ENCODE measurements at places on chromosomes 2 and 18.

- DNase-seq, result no peak
Measured at GRCh38 chr2:42293019-42293418, 68.0 kb downstream of the COX7A2L start.

DNA sequence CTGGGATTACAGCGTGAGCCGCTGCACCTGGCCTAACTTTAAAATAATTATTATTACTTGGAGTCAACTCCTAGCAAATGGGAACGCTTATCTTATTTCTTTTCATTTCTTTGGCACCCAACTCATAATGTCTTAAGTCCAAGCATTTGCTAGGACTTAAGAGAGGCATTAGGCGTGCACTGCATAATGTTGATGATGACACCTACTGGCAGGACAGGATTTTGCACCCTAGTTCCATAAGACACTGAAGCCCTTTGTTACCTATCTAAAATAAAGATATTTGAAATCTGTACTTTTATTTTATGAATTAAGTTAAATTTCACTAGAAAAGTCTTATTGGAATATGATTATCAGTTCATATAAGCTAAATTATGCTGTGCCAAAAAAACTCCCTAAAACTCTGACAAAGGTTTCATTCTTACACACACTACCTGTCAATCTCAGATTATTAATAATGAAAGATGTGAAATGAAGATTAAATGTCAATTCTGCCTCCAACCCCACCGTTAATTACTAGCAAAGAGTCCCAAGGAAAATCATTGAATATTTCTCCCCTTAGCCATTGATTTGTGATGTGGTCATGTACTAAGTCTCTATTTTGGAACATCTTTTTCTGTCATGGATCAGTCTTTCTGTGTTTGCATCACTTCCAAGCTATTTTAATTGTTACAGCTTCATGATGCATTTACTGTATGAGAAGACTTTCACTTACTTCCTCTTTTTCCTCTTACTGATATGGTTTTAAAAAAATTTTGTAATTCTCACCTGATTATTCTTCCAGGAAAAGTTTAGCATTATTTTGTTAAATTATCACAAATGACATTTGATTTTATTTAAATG lies 12.7 kb upstream of the CDH2 start:
- DNase-seq, result no peak

GRCh38 chr2:239047420-239047819 lies 199.5 kb downstream of the TWIST2 start:
- DNase-seq, result no peak

GRCh38 chr2:40016151-40016885 lies 237.3 kb upstream of the THUMPD2 start:
- no peak for DNase-seq

DNA sequence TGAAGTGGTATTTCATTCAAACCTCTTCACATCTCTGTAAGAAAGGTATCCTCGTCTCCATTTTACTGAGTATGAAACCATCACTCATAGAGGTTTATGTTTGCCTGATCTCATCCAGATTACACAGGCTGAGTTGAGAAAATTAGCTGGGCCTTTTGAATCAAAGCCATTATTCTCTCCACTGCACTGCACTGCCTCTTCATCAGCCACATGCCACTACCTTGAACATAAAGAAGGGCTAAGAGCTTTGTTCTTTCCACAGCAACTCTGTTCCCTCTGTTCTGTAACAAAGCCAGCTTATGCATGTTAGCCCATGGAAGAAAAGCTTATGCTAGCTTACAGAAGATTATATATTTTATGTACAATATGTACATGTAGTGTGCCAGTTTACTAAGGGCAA lies 362.6 kb upstream of the DLGAP1 start:
- no peak for DNase-seq

DNA sequence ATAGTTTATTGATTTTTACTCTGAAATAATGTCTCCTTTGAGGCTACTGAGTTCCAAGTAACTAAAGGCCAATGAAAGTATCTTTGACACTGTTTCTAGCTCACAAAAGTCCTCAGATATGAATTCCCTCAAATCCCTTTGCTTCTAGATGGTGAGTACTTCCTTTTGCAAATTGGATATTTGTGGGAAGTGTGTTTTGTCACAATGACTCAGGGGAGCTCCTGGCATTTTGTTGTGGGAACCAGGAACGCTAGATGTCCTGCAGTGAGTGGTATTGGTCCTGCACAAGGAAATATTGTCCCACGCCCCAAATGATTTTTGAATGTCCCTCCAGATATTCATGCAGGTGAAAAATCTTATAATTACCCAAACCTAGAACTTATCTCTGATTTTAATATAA lies 24.3 kb downstream of the TACR1 start:
- DNase-seq, result no peak

DNA sequence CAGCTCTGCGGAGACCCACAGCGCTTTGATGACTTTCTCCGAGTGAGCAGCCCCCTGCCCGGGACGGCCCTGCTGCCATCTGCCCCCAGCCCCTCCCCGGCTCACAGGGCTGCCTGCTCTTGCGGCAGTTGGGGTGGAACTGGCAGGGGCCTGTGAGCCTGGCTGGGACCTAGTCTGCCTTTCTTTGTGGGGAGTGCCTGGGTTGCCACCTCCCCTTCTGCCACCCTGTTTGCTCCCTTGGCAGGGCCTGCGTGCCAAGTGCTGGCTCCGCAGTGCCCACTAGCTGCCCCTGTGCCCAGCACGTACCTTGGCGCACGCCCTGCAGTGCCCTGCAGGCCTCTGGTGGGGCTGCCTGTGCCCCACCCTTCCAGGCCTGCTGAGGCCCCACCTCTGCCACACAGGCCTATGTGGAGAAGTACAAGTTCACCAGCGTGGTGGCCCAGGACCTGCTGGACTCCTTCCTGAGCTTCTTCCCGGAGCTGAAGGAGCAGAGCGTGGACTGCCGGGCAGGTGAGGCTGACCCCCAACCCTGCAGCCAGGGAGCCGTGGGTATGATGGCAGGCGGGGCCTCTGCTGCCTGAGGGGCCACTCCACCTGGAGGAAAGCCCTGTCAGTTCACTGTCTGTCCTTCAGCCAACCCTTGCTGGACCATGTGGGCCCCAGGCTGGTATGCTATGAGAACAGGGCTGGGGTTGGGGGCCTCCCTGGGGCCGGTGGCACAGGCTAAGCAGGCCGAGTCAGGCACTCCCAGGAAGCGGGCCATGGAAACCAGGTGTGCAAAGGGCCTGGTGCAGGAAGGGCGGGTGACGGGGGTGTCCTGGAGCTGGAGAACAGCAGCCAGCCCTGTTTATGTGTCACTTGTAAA lies 7.0 kb downstream of the RNPEPL1 start:
- DNase-seq, result no peak

GRCh38 chr2:234467289-234467688 lies 29.6 kb downstream of the ARL4C start:
- DNase-seq, result no peak

DNA sequence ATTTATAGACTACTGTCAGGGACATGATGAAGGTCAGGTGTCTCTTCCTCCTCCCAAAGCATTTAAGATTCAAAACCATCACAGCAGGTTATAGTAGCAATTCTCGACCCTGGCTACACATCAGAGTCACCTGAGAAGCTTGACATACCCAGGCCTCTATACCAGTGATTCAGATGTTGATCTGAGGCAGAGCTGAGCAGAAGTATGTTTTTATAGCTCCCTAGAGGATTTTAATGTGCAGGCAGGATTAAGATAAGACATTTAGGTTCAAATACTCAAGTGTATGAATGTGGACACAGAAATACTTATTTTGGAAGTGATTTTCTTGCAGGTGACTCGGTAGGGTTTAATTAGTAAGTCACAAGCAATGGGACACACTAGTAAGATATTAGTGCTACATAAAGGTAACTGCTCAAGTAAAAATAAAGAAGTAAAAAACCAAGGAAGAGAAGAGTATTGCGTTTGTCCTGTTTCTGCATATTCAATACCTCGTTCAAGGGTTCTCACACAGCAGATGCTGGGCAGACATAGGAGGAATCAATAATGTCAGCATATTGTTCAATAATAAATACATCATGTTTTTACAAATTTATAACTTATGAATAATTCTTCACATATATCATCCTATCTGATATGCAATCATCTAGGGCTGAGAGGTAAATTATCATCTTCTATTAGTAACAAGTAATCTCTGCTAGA lies 7.0 kb downstream of the GCFC2 start:
- no peak for DNase-seq

DNA sequence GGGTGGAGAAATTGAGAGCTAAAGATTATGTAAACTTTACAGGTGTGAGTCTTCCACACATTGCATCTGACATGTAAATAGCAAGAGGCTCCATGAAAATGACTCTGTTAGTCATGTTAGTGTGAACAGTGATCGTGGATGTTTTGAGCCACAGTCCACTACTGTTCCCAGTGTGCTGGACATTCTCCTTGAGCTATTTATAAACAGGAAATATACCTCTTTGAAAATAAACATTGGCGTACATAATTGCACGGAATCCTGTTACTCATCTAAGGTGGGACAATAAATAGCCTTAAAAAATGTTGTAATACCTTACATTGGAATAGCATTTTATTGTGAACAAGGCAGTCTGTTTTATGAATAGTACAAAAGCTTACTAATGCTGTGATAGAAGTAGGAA lies 37.0 kb downstream of the LIMS1 start:
- DNase-seq, result no peak

DNA sequence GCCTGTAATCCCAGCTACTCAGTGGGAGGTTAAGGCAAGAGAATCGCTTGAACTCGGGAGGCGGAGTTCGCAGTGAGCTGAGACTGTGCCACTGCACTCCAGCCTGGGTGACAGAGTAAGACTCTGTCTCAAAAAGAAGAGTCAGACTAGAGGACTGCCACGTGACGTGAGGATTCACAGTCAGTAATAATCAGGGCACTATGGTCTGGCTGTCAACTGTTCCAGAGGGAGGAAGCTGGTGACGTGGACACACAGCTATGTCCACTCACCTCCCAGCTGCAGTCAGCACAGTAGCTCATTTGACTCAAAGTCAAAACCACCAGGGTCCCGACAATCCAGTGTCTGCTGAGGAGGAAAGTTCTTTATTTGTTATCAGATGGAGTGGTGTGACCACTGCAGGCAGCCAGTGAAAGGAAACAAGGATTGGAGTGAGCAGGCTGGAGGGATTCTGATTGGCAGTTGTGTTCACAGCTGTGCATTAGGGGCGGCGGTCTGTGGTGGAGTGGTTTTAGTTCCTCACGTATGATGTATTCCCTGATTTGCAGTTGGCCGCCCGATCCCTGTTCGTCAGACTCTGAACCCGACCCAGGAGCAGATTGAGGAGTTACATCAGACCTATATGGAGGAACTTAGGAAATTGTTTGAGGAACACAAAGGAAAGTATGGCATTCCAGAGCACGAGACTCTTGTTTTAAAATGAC lies 37.9 kb downstream of the MOGAT1 start:
- DNase-seq, result no peak

- no peak for DNase-seq
Measured at GRCh38 chr2:230329946-230330605, 3.1 kb downstream of the SP140L start.

- no peak for DNase-seq
Measured at GRCh38 chr18:11526675-11527074, 82.7 kb upstream of the SLC35G4 start.

DNA sequence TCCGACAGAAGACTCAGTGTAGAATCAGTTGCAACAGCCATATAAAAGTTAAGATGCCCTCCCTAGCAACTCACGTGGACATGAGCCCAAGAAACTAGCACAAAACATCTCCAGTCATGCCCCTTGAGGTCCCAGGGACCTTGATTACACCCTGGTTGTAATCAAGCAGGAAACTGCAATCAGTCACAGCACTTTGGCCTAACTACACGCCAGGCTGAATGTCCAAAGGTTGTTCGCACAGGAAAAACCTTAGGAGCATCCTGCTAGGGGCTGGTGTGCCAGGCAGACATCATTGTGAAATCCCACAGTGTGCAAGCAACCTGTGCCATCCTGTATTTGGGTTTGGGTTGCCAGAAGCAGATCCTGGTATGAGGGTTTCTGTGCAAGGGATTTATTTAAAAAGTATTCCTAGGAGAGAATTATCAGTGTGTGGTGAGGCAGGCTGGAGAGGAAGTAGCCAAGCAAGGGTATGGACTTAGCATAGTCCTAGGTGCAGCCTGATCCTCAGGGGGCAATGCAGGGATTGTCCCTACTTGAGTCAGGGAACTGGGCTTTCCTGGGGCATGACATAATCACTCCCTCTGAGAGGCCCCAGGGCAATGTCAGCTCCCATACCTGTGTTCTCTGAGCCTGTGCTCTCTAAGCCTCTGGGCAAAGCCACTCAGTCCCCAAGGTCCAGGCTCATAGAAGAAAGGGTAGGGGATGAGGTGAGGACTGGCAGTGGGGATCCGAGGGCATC lies 17.8 kb upstream of the SULT1C2 start:
- no peak for DNase-seq

GRCh38 chr2:25561136-25561850 lies 112.1 kb downstream of the DTNB start:
- no peak for DNase-seq

- no peak for DNase-seq
Measured at GRCh38 chr2:202883987-202884675, 12.6 kb upstream of the ICA1L start.

DNA sequence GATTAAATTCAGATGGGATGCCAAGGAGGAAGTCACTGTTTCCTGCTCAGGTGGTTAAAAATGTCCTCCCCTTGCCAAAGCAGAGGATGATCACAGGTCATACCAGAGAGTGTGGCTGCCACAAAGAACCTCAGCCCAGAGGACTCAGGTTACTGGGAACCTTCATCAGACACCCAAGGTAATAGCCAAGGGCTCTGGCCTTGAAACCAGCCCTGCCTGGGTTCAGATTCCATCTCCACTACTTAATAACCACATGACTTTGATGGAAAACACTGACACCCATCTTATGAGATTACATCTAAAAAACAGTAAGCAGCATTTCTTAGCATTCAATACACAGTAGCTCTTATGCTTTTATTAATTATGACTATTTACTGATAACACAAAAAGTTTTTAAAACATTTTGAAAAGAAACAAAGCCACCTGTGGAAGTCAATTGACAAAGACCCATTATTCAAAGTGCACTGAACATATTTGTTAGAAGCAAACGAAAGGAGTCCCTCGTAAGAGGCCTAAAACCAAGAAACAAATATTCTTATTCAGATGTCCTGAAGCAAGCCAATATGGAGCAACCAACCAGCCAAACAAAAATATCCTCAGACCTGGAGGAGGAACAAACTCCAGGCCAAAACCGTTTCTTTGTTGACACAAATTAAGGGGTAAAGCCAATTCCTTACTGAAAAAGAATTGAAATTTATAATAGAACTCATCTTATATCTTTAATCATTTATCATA lies 241.5 kb downstream of the RNF152 start:
- DNase-seq, result no peak

DNA sequence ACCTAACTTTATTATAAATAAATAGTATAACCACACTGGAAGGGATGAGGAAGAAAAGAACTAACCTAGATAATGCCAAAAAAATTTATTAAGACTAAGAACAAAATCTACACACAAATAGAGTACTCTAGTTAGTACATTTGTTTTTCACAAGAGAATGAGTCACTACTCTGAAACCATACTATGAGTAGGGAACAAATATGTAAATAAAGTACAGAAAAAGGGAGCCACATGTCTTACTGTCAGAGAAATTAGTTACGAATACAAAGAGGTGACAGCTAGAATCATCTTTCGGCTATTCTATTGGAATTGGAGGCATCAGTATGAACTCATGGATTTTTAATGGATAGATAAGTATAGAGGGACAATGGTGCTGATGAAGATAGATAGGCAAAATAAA lies 150.5 kb downstream of the COPS8 start:
- DNase-seq, result no peak
